ENCODE measurements at places on chromosomes 6 and 20.
A peak's percentile ranks its signal among the peaks of the same experiment; 100 is the strongest.

- no peak for DNase-seq
Measured at GRCh38 chr6:23505026-23505425, 621.0 kb upstream of the NRSN1 start.

GRCh38 chr6:27940766-27941165, 16.3 kb upstream of the OR2B6 start:
- no peak for DNase-seq

DNA sequence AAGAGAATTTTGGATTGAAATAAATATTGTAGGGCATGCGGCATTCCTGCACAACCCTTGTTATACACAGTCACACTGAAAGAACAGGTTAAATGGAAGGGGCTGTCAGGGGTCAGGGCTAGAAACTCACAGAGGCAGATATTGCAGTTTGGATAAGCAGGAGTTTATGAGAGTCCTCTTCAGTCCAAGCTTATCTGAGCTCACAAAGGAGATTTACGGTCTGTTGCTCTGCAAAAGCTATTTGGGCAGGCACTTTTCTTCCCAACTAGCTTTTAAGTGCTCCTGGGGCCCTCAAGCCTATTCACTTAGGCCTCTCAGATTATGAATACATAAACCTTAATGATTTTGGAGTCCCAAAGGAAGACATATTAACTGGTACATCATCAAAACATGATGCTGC, 156.2 kb downstream of the SOX4 start:
- DNase-seq: no peak

GRCh38 chr6:105795913-105796517, 290.1 kb upstream of the PRDM1 start:
- no peak for DNase-seq

- DNase-seq: no peak
Measured at GRCh38 chr6:39778581-39779255, 13.5 kb upstream of the DAAM2 start.

GRCh38 chr20:55760586-55760985, 244.7 kb downstream of the CBLN4 start:
- DNase-seq: no peak

DNA sequence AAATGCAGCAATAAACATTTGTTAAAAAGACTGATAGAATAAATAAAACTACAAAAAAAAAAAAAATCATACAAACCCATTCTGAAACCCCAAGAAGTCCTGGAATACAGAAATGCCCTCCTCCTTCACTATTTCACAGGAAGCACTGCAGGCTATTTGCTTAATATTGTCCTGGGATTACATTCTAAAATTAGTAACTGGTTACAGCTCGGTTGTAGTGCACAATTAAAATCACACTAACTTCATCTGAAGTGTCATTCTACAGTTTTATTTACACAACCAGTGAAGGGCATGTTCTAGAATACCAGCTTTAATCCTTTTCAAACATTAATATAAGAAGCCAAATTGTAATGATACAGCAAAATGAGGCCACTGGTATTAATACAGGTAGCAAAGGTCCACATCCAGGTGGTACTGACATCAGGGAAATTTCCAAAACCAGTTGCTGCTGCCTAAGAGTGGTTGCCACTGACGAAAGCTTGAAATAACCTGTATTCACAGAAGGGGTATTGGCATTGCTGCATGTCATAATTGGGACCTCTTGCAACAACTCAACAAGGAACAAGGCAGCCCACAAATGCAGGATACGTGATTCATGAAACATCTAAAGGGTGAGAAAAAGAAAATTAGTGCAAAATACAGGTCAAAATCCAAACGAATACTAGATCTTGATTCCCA, 26.9 kb downstream of the AKIRIN2 start:
- DNase-seq: no peak

GRCh38 chr6:11367638-11368199, 135.3 kb upstream of the NEDD9 start:
- no peak for DNase-seq

- DNase-seq: no peak
Measured at GRCh38 chr6:70980727-70981126, 23.9 kb upstream of the B3GAT2 start.

DNA sequence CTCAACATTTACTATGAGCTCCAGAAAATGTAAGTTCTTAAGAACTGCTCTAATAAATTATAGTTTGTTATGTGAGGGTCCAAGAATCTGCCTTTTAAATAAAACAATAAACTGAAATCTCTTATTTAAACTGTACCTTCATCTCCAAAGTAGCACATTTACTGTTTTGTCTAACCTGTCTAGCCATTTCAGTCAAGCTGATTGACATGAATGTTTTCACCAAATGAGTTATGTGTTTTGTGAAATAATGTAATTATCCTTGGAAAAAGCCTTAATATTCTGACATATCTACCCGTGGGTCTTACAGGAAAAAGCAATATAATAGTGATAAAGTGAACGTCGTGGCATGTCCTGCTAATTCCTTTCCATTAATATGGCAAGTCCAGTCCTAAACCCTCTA, 57.8 kb downstream of the OPRM1 start:
- no peak for DNase-seq

DNA sequence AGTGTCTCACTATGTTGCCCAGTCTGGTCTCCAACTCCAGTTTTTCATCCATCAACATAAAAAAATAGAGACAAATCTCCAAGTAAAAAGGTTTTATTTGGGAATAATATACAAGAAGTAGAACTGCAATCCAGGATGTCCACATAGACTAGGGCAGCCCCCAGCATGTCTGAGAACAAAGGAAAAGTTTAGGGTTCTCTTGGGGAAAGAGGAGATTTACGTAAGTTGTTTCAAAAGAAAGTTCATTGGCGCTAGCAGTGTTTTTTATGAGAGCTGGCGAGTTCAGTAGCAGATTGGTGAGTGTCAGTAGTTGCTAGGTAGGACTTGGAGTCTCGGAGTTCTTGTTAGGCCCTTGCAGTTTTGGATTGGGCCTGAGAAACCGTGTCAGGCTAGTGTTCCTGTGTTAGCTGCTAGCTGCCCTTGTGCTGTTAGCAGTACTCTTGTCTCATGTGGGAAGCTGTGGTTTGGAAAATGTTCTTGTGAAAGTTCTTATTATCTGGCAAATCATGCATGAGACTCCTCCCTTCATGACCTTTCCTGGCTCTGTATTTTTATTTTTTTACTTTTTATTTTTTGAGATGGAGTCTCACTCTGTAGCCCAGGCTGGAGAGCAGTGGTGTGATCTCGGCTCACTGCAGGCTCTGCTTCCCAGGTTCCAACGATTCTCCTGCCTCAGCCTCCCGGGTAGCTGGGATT, 24.7 kb downstream of the TTLL9 start:
- peak; percentile 19 for DNase-seq

DNA sequence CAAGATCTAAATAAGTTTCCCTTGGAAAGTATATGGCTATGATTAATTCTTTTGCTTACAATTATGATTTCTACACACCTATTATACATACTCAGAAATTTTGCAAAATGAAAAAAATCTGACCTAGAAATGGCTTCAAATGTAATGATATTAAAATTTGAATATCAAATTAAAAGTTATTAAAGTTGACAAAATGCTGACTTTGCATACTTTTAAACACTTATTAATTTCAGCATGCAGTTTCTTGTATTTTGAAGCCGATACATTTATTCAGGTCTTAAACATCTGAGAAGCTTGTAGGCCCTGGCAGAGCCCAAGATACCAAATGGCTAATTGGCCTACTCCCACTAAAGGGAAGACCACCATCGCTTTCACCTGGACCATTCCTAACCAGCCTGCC, 59.8 kb downstream of the SMLR1 start:
- no peak for DNase-seq

GRCh38 chr6:22521035-22521434, 48.3 kb upstream of the HDGFL1 start:
- DNase-seq: no peak

GRCh38 chr6:91562955-91563354, 976.1 kb upstream of the MAP3K7 start:
- no peak for DNase-seq

DNA sequence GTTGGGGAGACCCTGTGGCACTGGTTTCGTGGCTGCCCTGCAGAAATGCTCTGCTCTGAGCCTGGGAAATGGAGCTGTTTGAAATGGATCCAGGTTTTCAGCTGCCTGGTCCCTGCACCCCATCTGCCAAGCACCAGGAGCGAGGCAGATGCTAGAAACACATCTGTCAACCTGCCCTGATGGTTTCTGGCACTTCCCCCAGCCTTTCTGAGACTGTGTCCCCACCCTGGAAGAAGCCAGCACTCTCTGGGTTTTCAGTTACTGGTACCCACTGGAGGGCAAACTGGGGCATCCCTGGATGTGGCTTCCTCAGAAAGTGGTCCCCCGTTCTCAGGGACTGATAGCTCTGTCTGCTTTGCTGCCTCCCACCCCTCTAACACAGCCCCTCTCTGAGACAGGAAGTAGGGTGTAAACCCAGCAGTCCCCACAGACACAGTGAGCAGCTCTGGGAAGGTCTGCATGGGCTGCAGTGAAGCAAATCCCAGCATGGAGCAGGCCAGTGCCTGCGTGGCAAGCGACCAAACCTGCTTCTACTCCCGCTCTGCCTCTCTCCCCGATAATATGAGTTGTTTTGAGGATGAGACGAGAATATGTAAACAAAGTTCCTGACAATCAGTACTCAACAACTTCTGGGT, 54.2 kb upstream of the MAFB start:
- DNase-seq: no peak

- no peak for DNase-seq
Measured at GRCh38 chr20:50387996-50388332, 122.2 kb upstream of the PTPN1 start.

DNA sequence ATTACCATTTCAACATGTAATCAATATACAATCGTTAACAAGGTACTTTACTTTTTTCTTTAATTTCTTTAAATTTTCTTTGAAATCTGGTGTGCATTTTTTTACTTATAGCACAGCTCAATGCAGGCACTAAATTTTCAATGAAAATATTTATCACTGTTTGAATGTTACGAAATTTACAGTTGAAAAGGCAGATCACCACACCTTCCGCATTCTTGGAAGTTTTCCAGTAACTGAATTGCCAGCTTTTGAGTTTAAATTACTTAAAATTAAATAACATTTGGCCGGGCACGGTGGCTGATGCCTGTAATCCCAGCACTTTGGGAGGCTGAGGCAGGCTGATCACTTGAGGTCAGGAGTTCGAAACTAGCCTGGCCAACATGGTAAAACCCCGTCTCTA, 309.9 kb downstream of the BMP7 start:
- DNase-seq: no peak

- no peak for DNase-seq
Measured at GRCh38 chr6:106519460-106520394, 109.6 kb downstream of the RTN4IP1 start.

- no peak for DNase-seq
Measured at GRCh38 chr6:16331384-16332174, 93.2 kb downstream of the GMPR start.

- no peak for DNase-seq
Measured at GRCh38 chr20:62032609-62033368, 32.9 kb downstream of the TAF4 start.

GRCh38 chr6:88612631-88613030, 350.8 kb downstream of the RNGTT start:
- DNase-seq: no peak

DNA sequence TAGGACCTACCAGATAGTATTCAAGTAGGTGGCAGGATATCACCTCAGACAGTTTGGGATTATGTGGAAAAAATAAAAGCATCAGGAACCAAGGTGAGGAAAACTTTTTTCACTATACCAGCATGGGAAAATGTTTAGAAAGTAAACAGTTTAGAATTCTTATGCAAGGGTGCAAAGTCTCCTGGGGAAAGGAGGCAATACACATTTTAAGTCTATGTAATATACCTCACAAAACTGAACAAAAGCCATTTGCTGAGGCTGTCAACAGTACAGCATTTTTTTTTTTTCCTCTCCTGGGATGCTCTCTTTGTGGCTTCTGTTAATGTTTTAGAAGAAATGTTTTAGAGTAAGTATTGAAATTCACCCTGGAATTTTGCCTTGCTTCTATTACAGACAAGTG, 73.5 kb downstream of the PHF3 start:
- no peak for DNase-seq

GRCh38 chr6:30238178-30238795, 25.1 kb upstream of the TRIM26 start:
- no peak for DNase-seq

- DNase-seq: no peak
Measured at GRCh38 chr6:32974541-32975308, 6.3 kb downstream of the BRD2 start.

GRCh38 chr20:17658648-17658993, 23.4 kb downstream of the RRBP1 start:
- DNase-seq: no peak

All from forelimb muscle (tissue), 1 donor.